Fibroblast of the aortic adventitia (primary cell): ENCODE measurements at places on chromosomes 5 and 9.

DNA sequence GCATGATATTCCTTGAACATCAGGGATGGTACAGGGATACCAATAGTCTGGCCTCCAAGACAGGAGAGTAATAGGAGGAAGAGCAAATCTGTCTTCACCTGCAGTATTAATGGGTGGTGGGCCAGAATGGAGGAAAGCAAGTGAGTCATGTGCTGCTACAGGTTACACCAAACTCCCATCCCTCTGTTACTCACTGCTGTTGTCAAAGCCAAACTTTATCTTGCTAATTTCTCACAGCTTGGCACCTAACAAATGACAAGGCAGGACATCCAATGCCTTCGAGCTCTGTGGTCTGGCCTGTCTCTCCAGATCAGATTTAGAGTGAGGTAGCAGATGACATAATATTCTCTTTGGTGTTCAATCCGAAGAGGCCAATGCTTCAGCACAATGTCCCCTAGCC lies 26.8 kb downstream of the PLAC8L1 start:
- DNase-seq: no peak

DNA sequence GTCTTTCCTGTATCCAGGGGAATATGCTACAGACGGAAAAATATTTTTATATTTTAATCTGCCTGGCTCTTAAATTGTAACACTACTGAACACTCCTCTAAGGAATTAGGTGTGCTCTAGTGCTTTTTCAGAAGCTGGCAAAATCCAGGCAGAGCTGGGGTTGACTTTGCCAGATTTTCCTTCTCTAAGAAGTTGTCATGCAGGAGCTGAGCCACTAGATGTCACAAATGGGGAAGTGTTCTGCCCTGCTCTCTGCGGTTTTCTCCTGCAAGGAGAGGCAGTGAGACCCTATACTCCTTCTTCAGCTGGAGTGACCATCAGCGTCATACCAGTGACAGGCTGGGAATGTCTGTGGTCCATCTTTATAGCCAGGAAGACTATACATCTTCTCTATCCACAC lies 112.5 kb downstream of the HAPLN1 start:
- peak; percentile 46 for DNase-seq

DNA sequence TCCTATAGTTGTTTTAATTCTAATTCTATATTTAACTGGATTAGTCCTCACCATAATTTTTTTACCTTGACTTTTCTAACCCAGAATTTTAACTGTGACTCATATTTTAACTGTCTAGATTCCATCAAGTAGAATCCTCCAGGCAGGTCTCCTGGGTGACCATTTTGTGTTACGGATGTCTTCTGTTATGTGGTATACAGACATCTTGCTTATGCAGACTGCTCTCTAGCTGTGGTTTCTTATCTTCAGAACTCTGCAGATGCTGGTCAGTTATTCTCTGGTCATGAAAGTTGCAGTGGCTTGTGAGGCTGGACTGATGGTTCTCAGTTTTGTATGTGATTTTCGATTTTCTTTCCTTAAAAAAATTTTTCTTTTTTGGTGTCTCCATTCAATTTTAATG lies 139.4 kb downstream of the ATG10 start:
- DNase-seq: peak; percentile 4

- no peak for DNase-seq
Measured at GRCh38 chr5:31931874-31932273, 242.2 kb downstream of the GOLPH3 start.

- no peak for DNase-seq
Measured at GRCh38 chr5:154421868-154422267, 23.9 kb upstream of the SAP30L start.
